H1 (cell line): ENCODE measurements at places on chromosomes 6 and 20. TPM values are rescaled to one million over a fixed set of nuclear protein-coding genes. Genes with fewer than 3 reads are reported as not detected.

GRCh38 chr20:10115021-10115420 is 80.2 kb downstream of the ANKEF1 start:
- H3K27me3 ChIP-seq: no peaks in the 10 kb centered on the region
- H3K27ac ChIP-seq: no peak overlapping the region
- no peaks in the 10 kb centered on the region for H3K36me3 ChIP-seq
- no peak overlapping the region for H3K4me3 ChIP-seq

DNA sequence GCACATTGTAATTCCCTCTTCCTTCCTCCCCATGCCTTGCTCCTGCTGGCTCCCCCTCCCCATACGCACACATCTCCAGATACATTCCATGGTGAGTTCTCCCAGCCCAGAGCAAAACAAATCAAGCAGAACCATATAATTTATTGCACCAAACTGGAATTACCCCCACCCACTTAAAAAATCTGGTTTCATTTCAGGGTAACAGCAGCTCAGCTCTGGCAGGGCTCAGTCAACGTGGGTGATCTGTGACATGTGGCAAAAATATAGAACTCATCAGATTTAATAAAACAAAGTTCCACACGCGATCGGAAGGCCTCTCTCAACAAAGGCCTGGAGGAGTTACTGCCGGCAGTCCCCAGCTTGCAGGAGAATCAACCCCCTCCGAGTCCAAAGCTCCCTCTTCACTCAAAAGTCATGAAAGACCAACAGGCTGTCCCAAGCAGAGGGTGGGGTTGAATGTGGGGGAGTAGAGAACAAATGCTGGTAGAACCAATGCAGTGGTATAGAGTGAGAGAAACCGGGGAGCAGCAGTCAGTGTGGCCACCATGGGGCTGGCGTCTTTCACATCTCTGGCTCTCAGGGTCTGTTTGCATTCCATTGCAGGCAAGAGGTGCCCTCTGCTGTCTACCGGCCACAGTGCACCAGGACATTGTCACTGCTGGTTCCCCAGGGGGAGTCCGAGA is 323.3 kb upstream of the NT5E start:
- no peak overlapping the region for H3K27ac ChIP-seq
- H3K27me3 ChIP-seq: no peaks in the 10 kb centered on the region
- H3K4me1 ChIP-seq: no peaks in the 10 kb centered on the region
- no peaks in the 10 kb centered on the region for H3K36me3 ChIP-seq
- peak; percentile 31 for DNase-seq
- H3K4me3 ChIP-seq: no peak overlapping the region; the same call in 1 of the 2 replicates

VGLL2 gene
- 0.13 TPM in 1 of 2 replicates, not detected in the other for total RNA-seq

FAM217A gene
- total RNA-seq: not detected in 2 replicates
